ENCODE measurements at places on chromosomes 16 and 17.

DNA sequence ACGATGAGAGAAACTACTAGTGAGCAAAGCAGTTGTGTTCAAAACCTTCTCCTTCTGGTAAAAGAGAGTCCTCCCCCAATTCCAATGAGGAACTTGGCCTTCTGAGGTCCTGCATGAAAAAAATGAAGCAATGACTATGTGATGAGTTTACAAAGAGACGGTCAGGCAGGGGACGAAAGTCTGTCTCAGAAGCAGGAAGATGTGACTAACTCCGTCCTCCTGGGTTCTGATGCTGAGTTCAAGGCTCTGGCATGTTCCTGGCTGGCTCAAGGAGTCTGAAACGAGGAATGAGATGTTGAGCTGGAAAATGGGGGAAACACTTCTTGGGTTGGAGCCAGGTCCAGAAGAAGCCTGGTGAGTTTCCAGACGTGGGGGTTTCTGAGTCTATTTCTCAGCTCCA, 129.6 kb downstream of the CPPED1 start:
- DNase-seq: no peak

GRCh38 chr17:57920916-57921703, 34.1 kb downstream of the CUEDC1 start:
- DNase-seq: no peak

GRCh38 chr17:17041571-17042383, 480 bp upstream of the MPRIP start:
- DNase-seq: peak; percentile 94

GRCh38 chr17:42866631-42867575, 15.9 kb downstream of the AOC3 start:
- DNase-seq: no peak

- no peak for DNase-seq
These were observed 70.5 kb upstream of the CDH5 start for GRCh38 chr16:66295761-66296546.

Measured in CD4-positive, CD25-positive, alpha-beta regulatory T cell (primary cell).